ENCODE measurements at places on chromosomes 7 and 10.

DNA sequence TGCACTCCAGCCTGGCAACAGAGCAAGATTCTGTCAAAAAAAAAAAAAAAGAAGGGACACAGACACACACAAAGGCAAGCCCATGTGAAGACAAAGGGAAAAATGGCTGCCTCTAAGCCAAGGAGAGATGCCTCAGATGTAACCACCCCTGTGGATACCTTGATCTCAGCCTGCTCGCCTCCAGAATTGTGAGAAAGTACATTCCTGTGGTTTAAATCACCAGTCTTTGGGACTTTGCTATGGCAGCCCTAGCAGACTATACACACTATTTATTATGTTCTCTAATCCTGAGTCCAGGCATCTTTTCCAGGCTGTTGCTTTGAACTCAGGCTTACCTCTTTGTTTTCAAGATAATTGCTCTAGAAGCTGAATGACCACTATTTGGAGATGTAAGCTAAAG, 494.3 kb downstream of the GALNT17 start:
- DNase-seq: no peak

DNA sequence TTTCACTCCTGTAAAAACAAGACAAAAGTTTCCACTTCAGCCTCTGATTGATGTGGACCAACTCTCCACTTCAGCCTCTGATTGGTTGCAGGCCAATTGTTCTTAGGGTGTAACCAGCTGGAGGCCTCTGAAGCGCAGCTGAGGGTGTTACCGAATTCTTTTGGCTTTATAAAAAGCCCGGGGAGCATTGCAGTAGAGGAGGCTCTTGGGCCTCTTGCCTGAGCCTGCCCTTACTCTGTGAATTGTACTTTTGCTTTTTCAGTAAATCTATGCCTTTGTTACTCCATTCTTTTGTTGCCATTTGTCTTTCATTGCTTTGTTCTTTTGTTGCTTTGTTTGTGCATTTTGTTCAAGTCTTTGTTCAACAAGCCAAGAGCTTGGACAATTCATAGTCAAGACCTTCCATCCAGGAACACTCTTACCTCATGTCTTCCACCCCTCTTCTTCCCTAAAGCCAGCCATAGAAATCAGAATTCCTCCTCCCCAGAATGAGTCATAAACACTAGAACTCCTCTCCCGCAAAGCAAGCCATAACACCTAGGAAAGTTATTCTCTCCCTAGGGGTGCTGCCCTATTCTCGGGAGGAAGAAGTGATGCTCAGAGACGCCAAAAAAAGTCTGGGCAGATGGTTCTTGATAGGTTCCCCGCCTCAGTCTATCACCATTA, 53.5 kb upstream of the ARMC3 start:
- no peak for DNase-seq

DNA sequence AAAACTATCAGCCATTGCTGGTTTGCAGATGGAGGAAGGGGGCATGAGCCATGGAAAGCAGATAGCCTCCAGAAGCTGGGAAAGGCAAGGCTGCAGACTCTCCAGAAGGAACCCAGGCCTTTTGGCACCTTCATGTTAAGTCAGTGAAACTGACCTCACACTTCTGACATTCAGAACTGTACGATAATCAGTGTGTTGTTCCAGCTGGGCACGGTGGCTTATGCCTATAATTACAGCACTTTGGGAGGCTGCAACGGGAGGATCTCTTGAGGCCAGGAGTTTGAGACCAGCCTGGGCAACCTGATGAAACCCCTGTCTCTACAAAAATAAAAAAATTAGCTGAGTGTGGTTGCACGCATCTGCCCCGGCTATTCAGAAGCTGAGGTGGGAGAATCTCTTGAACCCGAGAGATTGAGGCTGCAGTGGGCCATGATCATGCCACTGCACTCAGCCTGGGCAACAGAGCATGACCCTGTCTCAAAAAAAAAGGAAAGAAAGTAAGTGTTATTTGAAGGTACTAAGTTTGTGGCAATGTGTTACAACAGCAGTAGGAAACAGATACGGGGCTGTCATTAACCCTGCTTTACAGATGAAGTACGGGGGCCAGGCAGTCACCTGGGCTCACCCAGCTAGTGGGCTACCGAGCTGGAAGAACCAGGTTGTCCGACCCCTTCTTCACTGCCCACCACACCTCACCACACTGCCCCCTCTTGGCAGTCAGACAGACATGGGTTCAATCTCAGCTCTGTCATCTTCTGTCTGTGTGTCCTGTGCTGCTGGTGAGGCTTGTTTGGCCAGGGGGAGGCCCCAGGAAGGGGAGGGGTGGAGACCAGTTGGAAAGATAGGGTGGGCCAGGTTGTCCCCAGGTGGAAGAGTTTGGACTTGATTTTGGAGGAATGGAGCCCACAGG, 18.3 kb downstream of the CHST3 start:
- no peak for DNase-seq

DNA sequence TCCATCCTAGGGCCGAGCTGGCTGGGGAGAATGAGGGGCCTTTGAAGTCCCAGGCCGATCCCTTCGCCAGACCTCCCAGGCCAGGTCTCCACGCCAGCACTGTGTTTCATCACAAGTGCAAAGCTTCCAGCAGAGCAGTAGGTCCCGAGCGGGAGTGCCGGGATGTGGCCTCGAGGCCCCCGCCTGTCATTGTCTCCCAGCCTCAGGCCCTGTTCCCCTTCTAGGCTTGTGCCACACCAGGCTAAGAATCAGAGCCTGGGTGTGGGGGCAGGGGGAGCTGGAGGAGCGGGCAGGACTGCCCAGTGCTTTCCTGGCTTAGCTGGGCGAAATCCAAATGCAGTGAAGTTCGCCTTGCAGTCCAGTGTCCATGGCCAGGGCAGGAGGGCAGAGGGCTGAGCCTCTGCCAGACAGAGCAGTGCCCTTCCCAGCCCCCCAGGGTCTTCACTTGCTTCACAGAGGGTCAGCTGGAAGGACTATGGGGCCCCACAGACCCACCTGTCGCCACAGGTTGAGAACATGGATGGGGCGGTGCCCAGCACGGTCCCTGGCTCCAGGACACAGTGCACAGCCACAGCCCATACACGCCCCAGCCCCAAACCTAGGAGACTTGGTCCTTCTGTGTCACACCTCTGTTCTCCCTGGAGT, 20.2 kb upstream of the PFKFB3 start:
- DNase-seq: no peak

DNA sequence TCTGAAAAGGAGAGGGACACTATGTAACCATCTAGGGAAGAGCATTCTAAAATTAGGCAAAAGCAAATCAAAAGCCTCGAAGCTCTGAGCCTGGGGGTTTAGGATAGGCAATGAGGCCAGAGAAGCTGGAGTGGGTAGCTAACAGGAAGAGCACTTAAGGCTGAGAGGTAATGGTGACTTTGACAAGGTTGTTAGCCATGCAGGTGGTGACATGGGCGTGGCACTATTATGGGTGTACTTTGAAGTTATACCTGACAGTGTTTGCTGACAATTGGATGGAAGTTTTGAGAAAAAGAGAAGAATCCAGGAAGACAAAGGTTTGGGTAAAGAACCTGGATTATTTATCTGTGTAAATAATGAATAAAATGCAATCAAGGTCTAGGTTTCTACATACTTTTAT, 383.0 kb upstream of the SEMA3C start:
- DNase-seq: no peak

- DNase-seq: no peak
Measured at GRCh38 chr7:129127601-129128000, 16.9 kb upstream of the TSPAN33 start.

DNA sequence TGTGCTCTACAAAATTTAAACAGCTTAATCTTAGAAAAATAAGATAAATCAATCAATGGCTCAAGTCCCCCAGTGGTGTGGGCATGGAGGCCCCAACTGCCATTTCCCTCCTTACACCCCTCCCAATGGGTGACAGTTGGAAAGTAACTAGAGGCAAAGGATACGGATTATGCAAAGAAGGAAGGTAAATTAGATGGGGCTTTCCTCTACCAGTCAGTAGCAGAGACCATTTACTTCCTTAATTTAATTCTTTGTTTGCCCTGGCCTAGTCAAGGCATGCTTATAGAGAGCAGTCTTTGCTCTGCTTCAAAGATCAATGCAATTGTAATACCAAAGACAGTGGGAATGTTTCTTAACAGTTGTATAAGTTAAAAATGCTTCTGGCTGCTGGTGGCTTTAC, 63.3 kb upstream of the PAPSS2 start:
- DNase-seq: no peak

- DNase-seq: no peak
Measured at GRCh38 chr7:77413861-77414424, 2.2 kb downstream of the GSAP start.

- DNase-seq: no peak
Measured at GRCh38 chr10:112896273-112896672, 53.8 kb upstream of the TCF7L2 start.

GRCh38 chr7:75776295-75776971, 4.4 kb upstream of the CCL26 start:
- peak; percentile 78 for DNase-seq

- no peak for DNase-seq
Measured at GRCh38 chr7:155220903-155221302, 76.8 kb upstream of the INSIG1 start.

GRCh38 chr10:51783941-51784340, 84.5 kb upstream of the CSTF2T start:
- DNase-seq: no peak

DNA sequence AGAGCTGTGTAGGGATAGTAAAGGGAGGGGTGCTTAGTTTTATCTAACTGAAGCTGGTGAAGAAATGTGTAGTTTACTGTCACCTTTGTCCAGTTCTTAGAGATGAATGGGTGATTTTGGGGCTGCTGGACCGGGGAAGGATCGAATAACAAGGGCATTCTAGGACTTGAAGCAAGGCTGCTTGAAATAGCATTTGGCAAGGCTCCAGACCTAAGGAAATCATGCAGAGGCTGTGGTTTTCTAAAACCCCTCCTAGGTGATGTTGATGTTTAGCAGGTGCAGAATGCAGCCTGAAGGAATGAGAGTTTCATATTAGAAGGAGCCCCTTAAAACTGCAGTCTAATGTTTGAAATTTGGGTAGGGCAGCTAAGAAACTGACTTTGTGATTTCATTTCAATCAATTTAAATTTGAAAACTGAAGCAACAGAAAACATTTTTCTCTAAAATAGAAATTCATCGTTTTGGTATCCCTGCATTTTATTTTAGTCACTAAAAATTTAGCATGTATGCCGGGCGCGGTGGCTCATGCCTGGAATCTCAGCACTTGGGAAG, 68.5 kb downstream of the TET1 start:
- no peak for DNase-seq

GRCh38 chr7:138125119-138125518, 48.9 kb downstream of the AKR1D1 start:
- DNase-seq: no peak

DNA sequence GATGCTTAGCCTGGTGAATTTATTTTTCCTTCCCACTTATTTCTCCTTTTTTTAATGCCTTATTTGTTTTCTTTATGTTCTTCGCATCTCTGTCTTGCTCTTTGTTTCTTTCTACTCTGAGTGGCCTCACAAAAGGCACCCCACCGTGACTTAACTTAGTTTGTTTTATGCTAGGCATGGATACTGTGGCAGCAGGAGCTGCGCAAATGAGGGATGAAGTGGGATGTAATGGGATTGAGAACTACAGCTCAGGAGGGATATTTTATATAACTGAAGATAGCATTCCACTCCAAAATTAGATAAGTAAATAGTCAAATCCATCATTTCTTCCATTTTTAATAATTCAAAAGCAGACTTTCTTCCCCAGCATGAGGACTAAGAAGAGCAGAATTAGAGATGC, 1.7 kb upstream of the CACNA2D1 start:
- no peak for DNase-seq

GRCh38 chr7:104444017-104444416, 115.6 kb downstream of the LHFPL3 start:
- DNase-seq: no peak

DNA sequence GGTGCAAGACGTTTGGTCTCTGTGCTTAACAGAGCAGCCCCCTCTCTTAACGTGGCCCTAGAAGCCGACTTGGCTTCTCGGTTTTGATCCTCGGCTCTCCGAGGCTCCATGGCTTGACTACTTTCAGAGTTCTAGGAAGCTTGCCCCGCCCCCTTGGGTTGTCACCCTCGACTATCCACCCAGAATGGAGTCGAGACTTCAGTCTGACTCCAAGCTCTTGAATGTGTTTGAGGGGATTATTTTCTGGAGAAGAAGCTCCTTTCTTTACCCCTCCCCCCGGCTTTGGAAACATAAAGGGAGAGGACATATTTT, 448 bp downstream of the SEC24C start:
- DNase-seq: peak; percentile 81

DNA sequence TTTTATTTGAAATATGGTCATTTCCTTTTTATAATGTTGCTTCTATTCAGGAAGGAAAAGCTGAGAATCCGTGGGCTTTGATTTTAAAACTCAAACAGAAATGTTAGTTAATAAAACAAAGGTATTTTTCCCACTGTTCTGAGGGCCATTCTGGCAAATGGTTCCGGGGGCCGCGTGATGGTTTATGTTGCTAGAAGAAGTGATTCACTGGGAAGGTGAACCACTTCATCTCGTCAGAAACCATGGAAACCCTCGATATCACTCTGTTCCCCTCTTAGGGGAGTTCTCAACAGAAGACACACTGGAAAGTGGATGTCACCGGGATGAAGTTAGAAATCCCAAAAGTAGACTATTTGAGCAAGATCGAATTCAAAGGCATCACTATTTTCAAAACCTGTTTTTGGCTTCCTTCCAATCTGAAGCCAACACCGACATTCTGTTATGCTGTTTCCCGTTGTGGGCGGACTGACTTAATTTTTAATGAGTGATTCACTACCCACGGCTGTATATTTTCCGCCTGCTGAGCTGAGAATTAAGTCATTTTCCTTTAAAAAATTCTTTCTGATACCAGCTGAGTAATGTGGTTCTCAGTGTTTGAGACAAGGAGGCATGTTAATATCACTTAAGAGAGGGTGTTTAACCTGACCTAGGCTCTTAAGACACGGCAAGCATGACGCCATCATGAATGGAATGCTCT, 84.1 kb downstream of the PTPRE start:
- DNase-seq: peak; percentile 80
